Left colon (tissue), 2 donors: ENCODE measurements at places on chromosomes 4 and X. TPM values are rescaled to one million over a fixed set of nuclear protein-coding genes. Genes with fewer than 3 reads are reported as not detected.
A peak's percentile ranks its signal among the peaks of the same experiment; 100 is the strongest.

Gene TEX13C
- not detected for total RNA-seq

Gene PUDP
- total RNA-seq: 47.3 TPM

Gene IL2RG
- total RNA-seq: 98.7 TPM

Gene TMEM255A
- total RNA-seq: 2.5 TPM

Gene PSAPL1
- not detected for total RNA-seq

Gene APELA
- total RNA-seq: not detected

Gene ELK1
- total RNA-seq: 23.7 TPM

Gene GPR101
- total RNA-seq: not detected

Gene MAML3
- 11.8 TPM for total RNA-seq

Gene ITIH6
- not detected for total RNA-seq

Gene CENPE
- 6.6 TPM for total RNA-seq

Gene GAGE2A
- total RNA-seq: not detected

Gene GRIA3
- total RNA-seq: 0.67 TPM

GRCh38 chr4:83269256-83269655 is 15.3 kb downstream of the COQ2 start:
- no peak for DNase-seq

- no peak for DNase-seq
Observed at GRCh38 chrX:24561121-24561520, 86.0 kb downstream of the PCYT1B start.

DNA sequence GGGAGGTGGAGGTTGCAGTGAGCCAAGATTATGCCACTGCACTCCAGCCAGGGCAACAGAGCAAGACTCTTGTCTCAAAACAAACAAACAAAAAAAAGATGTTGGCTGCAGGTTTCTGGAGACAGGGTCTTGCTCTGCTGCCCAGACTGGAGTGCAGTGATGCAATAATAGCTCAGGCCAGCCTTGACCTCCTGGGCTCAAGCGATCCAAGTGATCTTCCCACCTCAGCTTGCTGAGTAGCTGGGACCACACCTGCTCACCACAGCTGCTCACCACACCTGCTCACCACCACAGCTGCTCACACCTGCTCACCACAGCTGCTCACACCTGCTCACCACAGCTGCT is 29.9 kb upstream of the CPLX1 start:
- no peak for DNase-seq

- no peak for DNase-seq
Observed at GRCh38 chr4:123870216-123870876, 473.8 kb downstream of the SPRY1 start.

- no peak for DNase-seq
Observed at GRCh38 chr4:13921805-13922204, 294.3 kb upstream of the BOD1L1 start.

- DNase-seq: no peak
Observed at GRCh38 chr4:1731180-1731579, 9.9 kb downstream of the TACC3 start.

DNA sequence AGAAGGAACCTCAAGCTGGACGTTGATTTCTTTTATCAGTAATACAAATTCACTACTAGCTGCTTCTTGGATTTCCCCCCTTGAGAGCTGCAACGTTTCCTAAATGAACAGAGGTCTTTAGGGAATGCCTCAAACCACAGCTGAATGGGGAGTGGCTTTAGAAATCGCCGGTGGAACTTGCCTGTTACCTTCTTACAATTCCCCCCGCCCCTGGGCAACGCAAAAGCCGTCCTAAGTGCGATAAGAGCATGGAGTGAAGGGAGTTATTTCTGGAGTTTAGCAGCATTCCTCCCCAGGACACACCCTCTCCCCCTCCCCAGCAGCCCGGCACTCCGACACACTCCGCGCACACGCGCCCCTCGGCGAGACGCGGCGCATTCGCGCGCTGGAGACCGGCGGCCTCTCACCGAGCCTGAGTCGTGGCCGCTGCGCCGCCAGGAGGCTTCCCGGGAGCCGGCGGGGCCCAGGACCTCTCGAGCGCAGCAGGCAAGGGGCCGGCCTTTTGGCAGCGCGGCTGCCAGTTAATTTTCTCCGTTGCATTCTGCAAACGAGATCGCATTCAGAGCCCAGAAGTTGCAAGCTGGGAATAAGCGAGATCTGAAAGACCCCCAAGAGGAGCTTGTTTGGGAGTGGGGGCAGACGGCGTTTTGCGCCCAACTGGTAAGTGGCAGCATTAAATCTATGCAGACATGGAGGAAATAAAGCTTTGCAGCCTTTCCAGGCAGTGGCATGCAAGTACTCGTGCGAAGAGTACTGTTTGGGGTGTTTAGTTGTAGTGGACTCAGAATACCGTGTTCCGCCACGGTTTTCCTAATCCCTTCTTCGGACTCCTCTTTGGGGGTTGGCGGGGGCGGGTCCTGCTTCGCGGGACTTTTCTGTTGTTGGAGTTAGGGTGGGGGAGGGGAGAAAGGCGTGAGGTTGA is 134.7 kb downstream of the PALLD start:
- peak; percentile 47 for DNase-seq

DNA sequence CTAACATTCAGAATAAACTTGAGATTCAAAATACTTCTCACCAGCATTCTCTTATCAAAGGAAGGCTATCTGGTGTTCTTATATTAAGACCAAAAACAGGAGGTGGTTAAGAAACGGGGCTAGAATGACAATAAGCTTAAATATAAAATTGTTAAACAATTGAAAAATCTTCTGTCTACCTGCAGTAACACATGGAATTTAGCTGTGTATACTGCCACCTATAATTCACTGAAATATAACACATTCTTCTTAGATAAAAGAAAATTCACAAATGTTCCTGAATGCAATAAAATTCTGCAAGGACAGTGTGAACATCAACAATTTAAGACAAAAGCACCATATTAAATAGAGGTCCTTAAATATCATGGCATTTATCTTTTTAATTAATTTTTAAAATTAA is 11.5 kb upstream of the PCDH10 start:
- DNase-seq: no peak

DNA sequence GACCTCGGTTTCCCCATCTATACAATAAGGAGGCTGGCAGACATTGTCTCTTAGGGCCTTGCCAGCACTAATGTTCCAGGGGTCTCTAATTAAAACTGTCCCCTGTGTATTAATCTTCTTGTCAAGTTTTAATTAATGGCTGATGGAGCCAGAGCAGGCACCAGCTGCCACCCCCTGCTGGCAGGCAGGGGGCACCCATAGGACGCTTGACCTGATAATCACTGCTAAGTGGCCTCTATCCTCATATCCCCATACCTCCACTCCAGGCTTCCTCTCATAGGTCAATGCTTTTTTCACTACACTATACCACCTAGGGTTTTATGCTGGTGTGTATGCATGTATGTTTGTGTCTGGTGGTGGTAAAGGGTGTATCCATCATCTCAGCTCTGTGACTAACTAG is 89.4 kb downstream of the EFNB1 start:
- no peak for DNase-seq

DNA sequence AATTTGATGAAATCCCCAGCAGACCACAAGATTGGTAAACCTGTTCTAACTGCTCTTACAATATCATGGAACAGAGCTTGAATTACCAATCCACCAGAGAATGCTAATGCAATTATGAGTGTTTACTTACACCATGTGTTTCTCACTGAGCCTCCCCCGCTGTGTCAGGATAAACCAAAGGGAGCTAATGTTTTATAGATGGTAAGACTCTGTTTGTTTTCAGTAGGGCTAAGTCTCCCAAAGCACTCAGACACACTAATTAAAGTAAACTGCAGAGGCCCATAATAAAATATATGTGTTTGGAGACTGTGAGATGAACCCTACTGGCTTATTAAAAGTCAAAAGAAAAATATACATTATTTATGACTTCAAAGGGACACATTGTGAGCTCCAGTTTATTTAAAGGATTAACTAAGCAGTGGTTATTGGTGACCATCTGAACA is 261.7 kb upstream of the FAM241A start:
- DNase-seq: no peak

- DNase-seq: peak; percentile 80
Observed at GRCh38 chrX:41412261-41413081, 34.7 kb upstream of the NYX start.

DNA sequence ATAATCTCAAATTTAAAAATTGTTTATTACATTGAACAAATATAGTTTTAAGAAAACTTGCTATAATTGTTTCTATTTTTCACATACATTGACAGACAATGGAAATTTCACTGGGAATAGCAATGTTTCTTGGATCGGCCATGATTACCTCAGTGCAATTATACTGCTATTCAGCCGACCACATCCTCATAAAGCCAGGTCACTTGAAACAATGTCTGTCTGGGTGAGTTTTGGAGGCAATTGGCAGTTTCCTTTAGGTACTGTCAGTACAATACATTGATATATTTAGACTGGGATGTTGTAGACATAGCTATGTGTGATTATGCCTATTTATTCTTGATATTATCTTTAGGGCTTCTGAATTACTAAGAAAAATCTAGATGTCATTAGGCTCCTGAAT is 89.5 kb upstream of the VEGFC start:
- DNase-seq: no peak

GRCh38 chrX:109351557-109351956 is 130.3 kb downstream of the GUCY2F start:
- DNase-seq: no peak

DNA sequence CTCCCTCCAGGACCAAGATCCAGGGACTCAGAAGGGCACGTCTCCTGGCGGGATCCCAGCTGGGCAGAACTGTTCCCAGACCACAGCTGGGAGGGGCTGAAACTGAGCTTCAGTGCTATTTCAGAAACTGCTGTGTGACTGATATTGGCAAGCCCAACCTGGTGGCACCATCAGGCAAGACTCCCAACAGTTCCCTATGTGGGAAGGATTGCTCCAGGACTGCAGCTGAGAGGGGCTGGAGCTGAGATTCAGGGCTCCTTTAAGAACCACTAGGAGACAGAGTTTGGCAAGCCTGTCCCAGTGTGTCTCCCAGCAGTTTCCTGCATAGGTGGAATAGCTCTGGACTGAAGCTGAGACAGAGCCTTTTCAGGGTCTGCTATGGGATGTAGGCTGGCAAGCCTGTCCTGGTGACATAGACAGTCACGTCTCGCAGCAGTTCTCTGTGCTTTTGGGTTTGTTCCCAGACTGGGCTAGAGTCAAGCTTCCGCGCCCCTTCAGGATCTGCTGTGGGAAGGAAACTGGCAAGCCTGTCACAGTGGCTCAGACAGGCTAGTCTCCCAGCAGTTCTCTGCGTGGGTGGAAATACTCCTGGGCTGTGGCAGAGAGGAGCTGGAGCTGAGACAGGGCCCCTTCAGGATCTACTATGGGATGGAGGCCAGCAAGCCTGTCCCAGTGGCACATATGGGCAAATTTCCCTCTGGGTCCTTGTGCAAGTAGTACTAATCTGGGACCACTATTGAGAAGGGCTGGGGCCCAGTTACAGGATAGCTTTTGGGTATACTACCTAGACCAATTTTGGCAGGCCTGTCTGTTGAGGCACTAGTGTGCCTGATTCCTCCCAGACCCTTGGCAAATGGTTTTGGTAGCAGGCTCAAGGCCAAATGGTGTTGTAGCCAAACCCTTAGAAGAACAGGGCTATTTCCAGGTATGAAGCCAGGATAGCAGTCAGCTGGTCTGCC is 20.2 kb upstream of the MED14 start:
- DNase-seq: no peak

GRCh38 chrX:145609951-145610511 is 207.6 kb upstream of the SLITRK2 start:
- DNase-seq: no peak

- DNase-seq: peak; percentile 34
Observed at GRCh38 chr4:88522702-88523324, 763 bp downstream of the PYURF start.

- DNase-seq: peak; percentile 20
Observed at GRCh38 chr4:88737307-88737941, 39.8 kb upstream of the NAP1L5 start.

GRCh38 chr4:156539376-156539775 is 432.2 kb downstream of the PDGFC start:
- no peak for DNase-seq

GRCh38 chrX:149003863-149004660 is 501.0 kb downstream of the IDS start:
- DNase-seq: no peak

DNA sequence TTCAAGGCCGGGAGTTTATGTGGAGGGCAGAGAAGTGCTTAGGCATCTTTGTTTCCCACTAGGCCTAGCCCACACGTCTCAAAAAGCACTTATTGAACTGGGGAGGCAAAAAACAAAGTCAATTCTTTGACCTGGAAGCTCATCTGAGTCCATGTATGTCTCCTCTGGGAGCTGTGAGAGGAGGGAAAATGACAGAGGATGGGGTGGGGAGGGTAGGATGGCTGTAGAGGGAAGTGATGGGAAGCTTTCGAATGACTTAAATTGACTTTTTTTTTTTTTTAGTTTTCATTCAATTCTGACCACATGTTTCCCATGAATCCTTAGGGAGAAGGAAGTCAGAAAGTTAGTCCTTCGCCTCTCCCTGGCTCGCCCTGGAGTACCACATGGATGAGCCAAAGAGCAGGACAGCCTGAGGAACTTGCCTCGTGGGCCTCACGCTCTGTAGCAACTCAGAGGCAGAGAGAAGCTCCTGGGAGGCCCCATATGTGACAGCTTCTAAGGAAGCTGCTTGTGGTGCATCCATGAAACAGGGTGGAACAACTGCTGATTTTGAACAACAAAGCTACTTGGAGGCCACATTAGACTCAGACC is 45.0 kb downstream of the NHSL2 start:
- DNase-seq: no peak

DNA sequence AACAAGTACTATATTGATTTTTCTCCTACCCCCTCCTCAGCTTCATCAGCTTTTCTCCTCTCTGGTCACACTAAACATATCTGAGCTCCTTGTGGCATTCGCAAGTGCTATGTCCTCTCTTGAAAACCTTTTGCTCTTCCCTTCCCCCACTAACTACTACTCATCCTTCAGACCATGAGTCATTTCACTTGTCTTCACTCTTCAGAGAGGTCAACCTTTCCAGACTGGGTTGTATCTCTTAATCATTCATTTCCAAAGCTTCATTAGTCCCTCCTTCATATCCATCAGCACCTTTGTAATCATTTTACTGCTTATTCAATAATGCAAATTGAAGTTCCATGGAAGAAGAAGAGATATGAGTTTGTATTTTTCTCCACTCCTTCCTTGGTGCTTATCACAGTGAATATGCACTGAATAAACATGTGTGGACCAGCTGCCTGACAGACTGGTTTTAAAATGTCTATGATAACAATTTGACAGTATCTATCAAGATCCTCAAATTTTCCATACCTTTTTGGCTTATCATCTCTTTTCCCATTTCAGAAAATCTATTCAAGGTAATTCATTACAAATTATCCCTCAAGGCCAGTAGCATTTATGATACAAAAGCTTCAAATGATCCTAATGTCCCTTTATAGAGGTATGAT is 28.4 kb downstream of the DDX60L start:
- DNase-seq: no peak

GRCh38 chrX:135522878-135523693 is 2.6 kb downstream of the INTS6L start:
- peak; percentile 7 for DNase-seq
